ENCODE measurements at places on chromosomes 2 and 18.

DNA sequence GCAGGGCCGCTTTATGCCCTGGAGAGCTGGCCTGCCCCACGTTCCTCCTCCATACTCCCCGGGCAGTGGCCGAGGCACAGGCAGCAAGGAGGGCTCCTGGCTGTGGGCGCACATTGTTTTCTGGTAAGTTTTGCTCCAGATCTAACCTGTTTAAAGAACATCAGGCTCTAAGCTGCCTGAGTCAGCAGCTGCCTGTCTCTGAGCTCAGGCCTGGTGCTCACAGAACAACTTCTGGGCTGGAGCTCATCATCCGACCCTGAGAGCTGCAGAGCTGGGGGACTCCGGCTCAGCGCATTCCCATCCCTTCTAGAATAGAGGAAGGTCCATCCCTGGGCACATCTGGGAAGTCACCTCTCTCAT, 54.5 kb upstream of the PXDN start:
- no peak for DNase-seq

GRCh38 chr18:50285631-50286321, 1.7 kb downstream of the CXXC1 start:
- DNase-seq = no peak

DNA sequence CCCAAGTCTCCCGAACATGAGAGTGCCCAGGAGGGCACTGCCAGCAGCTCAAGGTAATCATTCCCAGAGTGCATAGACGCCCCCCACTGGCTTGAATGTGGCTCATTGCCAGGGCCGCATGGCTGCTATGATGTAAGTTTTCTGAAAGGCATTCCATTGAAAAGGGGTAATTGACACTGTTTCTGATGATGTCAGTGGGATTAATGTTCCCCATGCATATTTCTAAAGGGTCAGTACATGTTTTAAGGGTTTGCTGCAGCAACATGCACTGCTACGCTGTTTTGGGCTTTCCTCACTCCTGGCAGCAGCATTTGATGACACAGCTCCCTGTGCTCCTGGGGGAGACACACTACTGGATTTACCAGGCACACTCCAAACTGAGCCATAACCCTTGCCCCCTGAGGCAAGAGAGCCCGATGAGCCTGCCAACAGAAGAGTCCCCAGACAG, 36.7 kb downstream of the KIAA2012 start:
- no peak for DNase-seq

- DNase-seq = no peak
Measured at GRCh38 chr2:62462211-62462610, 43.8 kb downstream of the TMEM17 start.

DNA sequence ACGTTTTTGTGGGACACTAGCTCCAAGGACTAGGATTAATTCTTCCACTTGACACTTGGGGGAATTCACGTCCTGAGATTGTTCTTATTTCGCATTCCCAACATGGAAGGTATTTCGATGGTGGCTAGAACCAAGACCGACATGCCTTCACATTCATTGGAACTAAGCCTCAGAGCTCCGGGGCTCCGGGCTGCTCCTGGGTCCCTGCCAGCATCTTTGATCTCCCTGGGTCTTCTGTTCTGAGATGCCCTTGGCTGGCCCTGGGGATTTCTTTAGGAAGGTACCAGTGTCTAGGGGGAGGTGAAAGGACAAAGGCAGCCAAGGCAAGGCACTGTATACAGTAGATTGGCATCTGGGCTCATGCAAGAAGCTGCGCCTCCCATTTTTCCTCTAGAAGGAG, 76.8 kb downstream of the DYSF start:
- DNase-seq = no peak

GRCh38 chr18:70994116-70994515, 705.3 kb downstream of the SOCS6 start:
- no peak for DNase-seq

GRCh38 chr2:236167297-236168109, 683 bp downstream of the GBX2 start:
- DNase-seq = peak; percentile 67

DNA sequence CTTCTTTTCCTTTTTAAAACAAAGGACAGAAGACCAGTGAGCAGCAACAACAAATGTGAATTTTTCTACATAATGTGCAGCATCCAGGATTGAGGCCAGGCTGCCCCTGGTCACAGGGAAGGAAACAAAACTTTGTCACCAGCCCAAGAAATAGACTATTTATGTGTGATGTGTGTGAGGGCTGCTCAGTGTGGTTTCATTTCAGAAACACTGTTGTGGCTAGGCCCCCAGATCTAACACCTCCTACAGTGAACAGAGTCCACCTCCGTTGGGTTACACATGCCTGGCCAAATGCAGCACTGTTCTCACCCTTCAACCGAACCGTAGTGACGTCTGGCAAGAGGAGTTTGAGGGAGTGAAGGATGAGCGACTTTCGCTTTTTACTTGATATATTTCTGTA, 146.3 kb upstream of the RIOK3 start:
- no peak for DNase-seq

- no peak for DNase-seq
Measured at GRCh38 chr2:120596191-120596811, 139.4 kb upstream of the GLI2 start.

GRCh38 chr2:204665771-204666170, 120.5 kb downstream of the PARD3B start:
- no peak for DNase-seq

DNA sequence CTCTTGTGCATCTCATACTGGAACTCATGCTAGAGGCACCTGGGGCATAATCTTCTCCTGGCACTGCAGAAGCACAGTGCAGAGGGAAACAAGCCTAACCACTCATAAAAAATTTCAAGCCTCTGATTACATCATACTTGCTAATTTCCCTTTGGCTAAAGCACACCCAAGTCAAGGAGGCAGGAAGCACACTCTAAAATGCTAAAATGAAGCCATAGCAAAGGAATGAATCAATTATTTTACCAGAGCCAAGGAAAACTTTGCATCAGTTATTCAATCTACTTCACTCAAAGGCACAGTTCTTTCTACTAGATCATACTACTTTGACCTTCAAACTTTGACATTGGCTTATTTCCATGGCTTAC, 79.6 kb upstream of the SPOPL start:
- peak; percentile 83 for DNase-seq

DNA sequence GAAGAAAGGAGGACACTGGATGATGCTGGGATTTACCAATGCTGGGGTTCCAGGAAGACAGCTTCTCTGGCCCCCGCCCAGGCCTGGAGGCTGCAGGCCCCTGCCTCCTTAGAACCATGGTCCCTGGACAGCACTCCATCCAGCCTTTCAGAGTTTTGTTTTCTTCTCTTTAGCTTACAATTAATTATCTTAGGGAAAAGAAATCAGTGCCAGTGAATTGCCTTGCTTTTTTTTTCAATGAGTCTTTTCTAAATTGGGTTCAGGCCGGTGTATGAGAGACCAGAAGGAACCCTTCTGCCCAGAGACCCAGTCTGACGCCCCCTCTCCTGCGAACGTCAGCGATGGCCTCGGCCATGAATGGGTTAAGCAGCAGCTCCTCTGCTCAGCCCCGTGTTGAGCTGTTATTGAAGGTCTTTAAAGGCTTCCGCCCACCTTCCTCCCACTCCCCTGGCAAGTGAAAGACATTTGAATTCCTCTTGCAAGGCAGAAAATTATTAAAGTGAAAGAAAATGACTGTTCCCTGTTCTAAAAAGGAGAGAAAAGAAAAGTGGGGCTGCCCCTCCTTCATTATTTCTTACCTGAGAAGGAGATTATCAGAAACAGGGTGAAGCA, 65.7 kb upstream of the CHMP1B start:
- no peak for DNase-seq

DNA sequence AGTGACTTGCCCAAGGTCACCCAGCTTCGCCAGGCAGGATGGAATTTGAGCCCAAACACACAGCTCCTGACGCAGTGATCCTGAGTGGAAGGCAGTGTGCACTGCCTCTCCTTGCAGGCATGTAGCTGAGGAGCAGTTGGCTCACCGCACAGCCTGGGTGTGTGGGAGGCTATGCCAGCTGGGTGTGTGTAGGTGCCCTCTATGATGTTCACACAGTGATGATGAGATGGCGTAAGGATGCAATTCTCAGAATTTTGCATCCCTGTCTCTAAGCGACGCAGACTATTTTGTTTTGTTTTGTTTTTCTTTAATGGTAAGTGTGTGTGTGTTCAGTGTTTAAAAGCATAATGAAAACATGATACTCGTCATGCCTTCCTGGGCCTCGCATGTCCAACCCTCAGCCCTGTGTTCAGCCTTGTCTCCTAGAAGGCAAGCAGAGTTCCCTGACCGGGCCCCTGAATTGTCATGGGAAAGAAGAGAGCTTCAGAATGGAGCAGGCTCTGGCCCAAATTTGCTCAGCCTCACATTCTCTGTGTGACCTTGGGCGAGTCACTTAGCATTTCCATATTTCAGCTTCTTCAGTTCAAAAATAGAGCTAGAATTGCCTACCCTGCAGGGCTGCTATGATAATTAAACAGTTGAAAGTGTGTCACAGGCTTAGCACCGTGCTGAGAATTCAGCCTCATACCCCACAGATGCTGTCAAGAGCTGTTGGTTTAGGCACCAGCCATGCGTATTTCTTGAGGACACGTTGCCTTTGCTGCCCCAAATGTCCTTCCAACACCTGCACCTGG, 603.6 kb upstream of the RAB6C start:
- DNase-seq = no peak

- no peak for DNase-seq
Measured at GRCh38 chr2:55489467-55490062, 30.0 kb upstream of the CFAP36 start.

- no peak for DNase-seq
Measured at GRCh38 chr18:11177382-11177781, 28.0 kb upstream of the PIEZO2 start.

DNA sequence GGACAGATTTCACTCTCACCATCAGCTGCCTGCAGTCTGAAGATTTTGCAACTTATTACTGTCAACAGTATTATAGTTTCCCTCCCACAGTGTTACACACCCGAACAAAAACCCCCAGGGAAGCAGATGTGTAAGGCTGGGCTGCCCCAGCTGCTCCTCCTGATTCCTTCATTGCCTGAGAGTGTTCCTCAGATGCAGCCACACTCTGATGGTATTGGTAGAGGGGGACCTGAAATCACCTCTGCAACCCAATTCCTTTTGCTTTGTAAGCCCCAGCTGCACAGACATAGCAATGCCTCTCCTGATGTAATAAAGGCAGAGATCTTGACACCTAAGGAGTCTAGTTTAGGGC, 1529.8 kb downstream of the RPIA start:
- no peak for DNase-seq

GRCh38 chr18:6044319-6044718, 149.0 kb upstream of the TMEM200C start:
- no peak for DNase-seq

DNA sequence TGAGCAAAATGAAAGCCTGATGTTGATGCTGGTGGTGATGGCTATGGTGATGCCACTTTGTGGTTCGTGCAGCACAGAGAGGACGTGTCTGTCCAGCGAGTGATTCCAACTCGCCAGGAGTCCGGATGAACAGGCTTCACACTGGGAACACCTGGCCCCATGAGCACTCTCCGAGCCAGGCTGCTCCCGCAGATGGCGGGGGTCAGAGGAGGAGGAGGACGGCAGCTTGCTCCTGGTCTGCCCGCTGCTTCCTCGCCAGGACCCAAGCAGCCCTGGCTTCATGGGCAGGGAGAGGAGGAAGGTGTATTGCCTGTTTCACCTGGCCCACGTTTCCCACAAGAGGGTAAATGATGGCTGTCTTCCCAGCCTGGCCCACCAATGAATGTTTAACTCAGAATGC, 121.6 kb downstream of the MTCL1 start:
- DNase-seq = no peak

DNA sequence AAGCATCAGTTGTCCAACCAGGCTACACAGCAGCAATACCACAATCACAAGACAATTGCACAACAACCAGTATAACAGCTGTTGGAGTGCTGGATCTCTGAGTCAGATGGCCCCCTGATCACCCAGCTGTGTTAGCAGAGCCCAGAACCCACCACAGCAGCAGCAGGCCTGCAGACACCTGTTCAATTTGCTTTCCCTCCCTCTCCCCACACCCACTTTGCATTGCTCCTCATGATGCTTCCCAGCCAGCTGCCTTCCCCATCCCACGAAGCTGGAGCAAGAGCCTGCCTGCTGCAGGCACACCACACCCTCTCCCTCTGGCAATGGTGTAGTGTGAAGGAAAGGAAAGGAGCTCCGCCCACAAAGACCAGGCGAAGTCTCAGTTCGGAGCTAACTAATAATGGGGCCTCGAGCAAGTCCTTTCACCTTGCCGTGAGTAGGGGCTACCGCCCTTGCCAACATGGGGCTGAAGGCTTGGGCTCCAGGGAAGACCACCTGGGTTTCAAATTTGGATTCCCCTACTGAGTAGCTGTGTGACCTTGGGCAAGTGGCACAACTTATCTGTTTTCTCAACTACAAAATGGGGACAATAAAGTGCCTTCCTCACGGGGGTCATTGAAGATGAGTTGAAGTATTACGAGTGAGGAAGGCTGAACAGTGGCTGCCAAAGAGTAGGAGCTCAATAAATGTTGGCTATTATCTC, 19.4 kb upstream of the ZBTB7C start:
- DNase-seq = no peak

- no peak for DNase-seq
Measured at GRCh38 chr2:105439141-105439540, 40.3 kb upstream of the FHL2 start.

- DNase-seq = no peak
Measured at GRCh38 chr2:188450732-188451483, 159.2 kb downstream of the GULP1 start.

- no peak for DNase-seq
Measured at GRCh38 chr2:230898016-230898712, 26.9 kb downstream of the GPR55 start.

GRCh38 chr2:26735097-26735496, 29.0 kb upstream of the SLC35F6 start:
- DNase-seq = no peak

DNA sequence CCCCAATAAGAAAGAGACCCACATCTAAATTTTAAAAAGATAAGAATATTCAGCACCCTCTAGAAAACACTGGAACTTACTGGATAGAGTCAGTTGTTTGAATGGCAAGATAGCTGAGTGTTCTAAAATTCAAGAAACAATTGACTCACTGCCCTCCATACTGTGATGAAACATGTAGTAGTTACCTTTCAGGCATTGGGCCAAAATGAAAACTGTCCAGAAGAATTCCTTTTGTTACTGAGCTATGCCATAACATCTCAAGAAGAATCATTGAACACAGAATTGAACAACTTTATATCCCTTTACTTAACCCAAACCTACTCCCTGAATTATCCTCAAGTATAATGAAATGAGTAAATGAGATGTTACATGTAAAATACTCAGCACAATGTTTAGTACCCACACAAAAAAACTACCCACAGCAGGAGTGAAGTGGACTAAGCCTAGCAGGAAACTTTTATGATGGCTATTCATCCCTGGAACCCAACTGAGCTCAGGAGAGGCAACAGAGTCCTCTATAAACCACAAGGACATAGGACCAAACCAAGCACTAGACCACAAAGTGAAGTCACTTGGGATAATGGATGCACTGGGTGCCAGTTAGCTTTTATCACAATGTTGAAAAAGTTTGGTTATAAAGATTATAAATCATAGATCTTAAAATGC, 32.7 kb downstream of the RBM43 start:
- no peak for DNase-seq

DNA sequence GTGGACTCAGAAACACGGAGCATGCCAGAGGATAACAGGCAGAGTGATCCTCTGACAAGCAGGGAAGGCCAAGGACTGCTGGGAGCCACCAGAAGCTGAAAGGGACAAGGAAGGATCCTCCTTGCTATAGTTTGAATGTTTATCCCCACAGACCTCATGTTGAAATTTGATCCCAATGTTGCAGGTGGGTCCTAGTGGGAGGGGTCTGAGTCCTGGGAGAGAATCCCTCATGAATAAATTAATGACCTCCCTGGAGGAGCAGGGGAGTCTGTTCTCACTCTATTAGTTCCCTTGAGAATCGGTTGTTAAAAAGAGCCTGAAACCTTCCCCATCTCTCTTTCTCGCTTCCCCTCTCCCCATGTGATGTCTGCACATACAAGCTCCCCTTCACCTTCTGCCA, 124.4 kb downstream of the FBXO15 start:
- DNase-seq = no peak
